Right hindlimb (tissue), 1 donor: ENCODE measurements at places on chromosomes 5 and 9.
A peak's percentile ranks its signal among the peaks of the same experiment; 100 is the strongest.

DNA sequence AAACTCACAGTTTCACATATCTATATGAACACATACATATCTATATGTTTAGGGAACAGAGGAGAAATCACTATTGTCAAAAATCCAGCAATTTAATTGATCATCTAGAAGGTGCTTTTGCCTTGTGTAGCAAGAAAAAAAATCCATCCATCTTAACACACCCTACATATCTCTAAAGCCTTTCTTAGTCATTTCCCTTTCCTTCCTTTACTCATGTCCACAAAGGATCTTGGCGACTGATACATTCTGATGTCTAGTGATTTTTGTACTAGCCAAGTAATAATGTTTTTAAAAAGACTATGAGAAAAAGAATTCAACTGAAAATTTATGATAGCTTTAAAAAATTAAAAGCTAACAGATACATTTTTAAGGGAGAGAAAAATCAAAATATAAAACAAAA is 22.5 kb downstream of the ZDHHC21 start:
- DNase-seq, result no peak

DNA sequence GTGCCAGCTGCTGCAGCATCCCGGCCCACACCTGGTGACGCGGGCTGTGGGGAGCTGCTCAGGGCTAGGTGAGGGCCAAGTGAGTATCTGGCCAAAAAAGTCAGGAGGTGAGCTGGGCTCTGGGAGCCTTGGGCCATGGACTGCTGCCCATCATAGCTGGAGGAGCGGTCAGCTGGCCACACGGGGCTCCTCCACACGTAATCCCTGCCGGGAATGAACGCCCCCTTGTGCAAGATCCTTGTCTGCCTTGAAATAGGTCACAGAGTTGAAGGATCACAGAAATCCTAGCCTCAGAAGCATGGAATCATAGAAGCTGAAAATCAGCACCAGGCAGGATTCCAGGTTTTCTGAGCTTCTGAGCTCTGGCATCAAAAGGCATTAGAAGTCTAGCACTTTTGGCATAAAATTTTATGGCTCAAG is 16.8 kb upstream of the COL27A1 start:
- no peak for DNase-seq

- no peak for DNase-seq
Observed at GRCh38 chr5:96649681-96650540, 12.3 kb upstream of the CAST start.

- DNase-seq, result no peak
Observed at GRCh38 chr5:79955941-79956670, 35.0 kb downstream of the MTX3 start.

DNA sequence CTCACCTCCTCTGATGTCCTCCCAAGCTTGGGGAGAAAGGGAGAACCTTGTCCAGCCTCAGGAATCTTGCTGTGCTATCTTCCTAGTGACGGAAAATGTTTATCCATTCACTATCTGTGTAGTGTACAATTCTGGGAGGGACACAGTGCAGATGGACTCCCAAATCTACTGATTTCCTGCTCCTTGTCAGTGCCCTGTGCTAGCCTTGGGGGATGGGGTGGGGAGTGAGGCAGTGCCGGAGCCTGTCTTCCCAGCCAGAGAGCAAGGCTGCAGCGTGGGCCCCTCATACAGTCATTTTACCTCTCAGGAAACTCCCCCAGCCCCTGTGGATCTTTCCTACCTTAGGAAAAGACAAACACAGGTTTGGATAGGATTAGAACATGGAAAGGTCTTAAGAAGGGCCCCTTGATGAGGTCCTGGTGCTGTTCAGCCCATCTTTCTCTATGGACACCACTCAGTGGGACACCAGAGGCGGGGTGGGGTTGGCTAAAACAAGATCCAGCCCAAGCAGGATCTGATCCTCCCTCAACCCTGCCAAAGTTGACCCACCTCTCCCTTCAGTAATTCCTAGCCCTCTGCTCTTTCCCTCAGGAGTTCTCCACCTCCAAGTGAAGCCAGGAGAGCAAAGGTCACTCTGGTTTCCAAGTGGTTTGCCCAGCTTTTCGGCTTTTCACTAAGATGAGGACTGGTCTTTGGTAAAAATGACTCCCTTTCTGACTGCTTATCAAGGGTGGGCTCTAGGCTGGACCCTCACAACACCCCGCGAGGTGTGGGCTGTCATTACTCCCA is 3.4 kb downstream of the DOLK start:
- DNase-seq, result no peak

GRCh38 chr5:36815871-36816270 is 60.7 kb upstream of the NIPBL start:
- DNase-seq, result no peak

- no peak for DNase-seq
Observed at GRCh38 chr9:122095010-122095767, 2.1 kb upstream of the TTLL11 start.

DNA sequence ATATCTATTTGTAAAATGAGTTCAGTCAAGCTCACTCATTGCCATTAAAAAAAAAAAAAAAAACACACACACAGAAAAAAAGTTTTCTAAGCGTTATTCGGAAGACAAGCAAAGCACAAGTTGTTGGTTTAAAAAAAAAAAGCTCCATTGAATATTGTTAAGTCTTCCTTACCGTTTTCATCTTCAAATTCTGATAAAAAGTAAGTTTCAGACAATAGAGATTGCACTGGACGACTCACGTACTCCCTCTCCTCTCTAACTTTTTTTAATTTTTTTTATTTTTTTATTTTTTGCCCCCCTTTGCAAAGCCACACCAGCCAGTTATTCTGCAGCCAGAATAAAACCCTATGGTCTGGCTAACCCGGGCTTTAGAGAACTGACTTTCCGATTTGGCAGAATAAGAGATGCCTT is 544 bp downstream of the ADAMTS6 start:
- DNase-seq, result no peak

GRCh38 chr9:120505186-120505585 is 74.8 kb downstream of the CDK5RAP2 start:
- DNase-seq, result no peak

- peak; percentile 55 for DNase-seq
Observed at GRCh38 chr5:168851902-168852321, 272.7 kb upstream of the PANK3 start.

GRCh38 chr9:37486616-37487548 is 1.1 kb downstream of the POLR1E start:
- peak; percentile 84 for DNase-seq

GRCh38 chr9:135280666-135281065 is 193.2 kb downstream of the OLFM1 start:
- DNase-seq, result no peak

DNA sequence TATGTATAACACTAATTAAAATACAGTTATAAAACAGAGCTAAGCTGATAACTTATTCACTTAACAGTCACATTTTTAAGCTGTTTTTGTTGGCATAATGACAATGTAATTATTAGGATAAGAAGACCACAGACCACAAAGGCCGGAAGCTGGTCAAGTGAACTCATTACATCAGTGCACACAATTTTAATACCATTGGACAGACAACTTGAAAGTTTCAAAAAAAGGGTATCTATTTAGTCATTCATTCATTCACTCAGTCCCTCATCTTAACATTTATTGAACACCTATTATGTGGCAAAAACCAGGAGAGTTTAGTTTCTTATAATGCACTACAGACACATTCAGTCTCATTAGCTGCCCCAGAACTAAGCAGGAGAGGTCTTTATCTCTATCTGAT is 11.6 kb downstream of the ERP44 start:
- no peak for DNase-seq

- DNase-seq, result no peak
Observed at GRCh38 chr5:132961887-132962286, 1.5 kb downstream of the AFF4 start.

GRCh38 chr5:38468978-38469706 is 87.3 kb downstream of the LIFR start:
- DNase-seq, result peak; percentile 87

DNA sequence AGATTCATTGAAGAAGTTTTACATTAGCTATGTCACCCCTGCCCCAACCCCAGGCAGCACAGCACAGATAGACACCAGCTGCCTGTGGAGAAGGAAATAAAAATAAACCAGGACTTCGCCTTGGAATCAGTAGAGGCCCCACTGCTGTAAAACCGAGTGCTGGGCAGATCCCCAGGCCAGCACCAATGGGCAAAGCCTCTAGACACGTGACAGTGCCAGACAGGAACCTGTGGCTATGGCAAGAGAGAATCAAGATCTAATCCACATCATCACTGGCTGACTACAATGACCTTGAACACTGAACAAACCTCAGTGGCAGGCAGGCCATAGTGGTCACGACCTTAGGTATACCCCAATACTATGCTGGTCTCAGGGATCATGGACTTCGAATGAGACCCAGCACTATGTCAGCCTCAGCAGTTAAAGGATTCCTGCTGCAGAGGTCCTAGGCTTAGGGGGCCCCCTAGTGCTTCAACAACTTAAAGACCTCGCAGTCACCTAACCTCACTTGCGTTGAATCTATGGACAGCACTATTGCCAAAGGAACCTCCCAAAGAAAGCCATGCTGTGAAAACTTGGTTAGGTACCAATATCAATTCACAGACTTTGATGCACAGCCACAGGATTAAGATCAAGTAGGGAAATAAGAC is 2118.6 kb upstream of the C9orf72 start:
- DNase-seq, result no peak

GRCh38 chr5:10644192-10644591 is 80.3 kb downstream of the ANKRD33B start:
- no peak for DNase-seq

GRCh38 chr5:81537905-81538547 is 144.1 kb upstream of the ACOT12 start:
- no peak for DNase-seq

DNA sequence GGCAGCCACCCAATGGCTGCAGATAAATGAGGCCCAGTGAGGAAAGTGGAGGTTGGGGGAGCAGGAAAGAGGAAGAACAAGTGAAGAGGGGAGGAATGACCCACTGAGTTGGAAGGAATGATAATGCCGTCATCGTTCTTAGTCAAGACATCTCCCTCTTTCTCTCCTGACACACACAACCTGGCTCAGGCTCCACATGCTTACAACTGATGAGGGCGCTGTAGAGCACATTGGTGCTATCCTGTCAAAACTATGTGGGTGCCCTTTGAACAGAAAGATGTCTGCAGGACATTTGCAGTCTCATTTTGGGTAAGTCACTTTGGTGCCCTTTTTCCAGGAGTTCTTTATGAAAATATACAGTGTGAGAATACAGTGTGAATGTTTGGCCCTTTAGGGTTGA is 5.9 kb downstream of the IFNW1 start:
- no peak for DNase-seq

DNA sequence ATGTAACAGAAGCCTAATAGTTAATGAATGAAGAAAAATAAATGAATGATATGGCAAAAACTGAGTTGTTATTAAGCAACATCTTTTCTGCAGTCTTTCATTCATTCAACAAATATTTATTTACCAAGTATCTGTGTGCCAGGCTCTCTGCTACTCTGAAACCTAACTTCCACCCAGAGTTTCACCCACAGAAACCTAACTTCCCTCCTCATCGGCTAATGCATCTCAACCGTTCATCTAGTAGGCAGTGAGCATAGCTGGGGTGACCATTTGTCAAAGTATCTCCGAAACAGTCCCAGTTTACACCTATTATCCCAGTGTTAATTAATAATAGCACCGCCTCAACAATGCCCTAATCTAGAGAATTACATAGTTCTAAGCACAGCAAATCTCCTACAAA is 1.5 kb downstream of the TTC39B start:
- DNase-seq, result no peak

DNA sequence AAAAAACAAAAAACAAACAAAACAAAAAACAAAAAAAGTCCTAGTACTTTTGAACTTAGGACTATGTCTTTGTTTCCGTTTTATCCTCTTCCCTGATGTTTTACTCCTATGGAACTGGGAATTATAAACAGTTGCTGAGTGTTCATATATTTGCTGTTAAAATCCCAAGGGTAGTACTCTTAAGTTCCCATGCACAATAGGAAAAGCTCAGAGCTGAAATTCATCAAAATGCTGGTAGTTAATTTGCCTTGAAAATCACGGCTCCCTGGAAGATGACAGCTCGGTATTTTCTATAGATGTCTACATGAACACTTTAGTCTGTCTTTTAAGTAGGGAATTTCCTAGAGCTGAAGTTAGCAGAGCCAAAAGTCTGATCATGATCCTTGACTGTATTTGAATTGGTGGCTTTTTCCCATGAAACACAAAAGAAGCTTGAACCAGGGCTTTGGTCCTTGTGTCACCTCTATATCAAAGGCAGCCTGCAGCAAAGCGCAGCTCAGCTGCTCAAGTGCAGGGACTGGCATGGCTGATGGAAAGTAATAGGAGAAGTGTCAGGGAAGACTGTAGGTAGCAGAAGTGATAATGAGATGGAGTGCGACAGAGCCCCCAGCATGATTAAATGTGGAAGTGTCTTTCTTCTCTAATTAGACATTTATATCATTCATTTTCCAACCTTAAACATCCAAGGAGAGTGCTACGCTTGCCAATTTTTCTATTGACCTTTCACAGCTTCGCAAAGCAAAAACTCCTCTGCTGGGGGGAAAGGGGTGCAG is 310.9 kb downstream of the TRIM36 start:
- no peak for DNase-seq

- DNase-seq, result no peak
Observed at GRCh38 chr9:133684121-133684935, 48.2 kb downstream of the DBH start.
